ENCODE measurements at places on chromosomes 12 and 14. TPM values are rescaled to one million over a fixed set of nuclear protein-coding genes. Genes with fewer than 3 reads are reported as not detected.

- DNase-seq = no peak
Observed at GRCh38 chr14:50362764-50363713, 33.6 kb downstream of the CDKL1 start.

DAO gene
- total RNA-seq = not detected

PLEKHG7 gene
- total RNA-seq = 0.29 TPM

GRCh38 chr12:50040657-50041056 is 15.4 kb upstream of the RACGAP1 start:
- no peak for DNase-seq

DNA sequence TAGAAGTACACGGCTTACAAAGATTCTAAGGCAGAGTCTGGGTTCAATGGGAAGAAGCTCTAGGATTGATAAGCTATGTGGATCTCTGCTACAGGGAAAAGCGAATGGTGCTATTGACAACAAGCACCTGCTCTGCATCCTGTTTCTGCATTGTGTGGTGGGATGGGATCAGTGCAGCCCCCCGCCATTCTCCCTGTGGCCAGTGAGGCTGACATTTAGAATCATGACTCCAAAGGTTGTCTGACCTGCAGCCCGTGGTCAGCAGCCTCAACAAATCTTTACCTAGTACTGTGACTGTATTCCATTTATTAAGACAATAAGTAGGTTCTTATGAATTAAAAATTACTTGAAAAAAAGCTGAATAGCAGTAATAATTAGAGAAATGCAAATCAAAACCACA is 1477.0 kb upstream of the TMEM132C start:
- DNase-seq = no peak

CAPZA3 gene
- total RNA-seq = 0.20 TPM

HOXC10 gene
- total RNA-seq = not detected

CEP170B gene
- total RNA-seq = 95.6 TPM

DNA sequence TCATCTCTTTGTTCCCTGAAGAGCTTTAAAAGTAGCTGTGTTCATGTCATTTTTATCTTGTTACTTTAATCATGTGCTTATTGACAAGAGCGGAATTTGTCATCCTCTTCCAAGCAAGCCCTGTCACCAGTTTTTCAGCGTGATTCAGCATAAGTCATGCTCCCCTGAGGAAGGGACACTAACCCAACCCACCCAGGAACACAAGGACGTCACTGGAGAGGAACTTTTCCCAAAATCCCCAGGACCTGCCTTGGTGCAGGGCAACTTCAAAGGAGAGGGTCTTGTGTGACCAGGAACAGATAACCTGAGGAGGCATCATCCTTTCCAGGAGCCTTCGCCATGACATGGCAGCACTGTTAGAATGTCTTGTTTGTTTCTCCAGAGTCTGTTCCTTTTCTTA is 107.1 kb upstream of the DIO3 start:
- DNase-seq = no peak

GRCh38 chr14:79136071-79137044 is 966.2 kb downstream of the NRXN3 start:
- DNase-seq = no peak

DNA sequence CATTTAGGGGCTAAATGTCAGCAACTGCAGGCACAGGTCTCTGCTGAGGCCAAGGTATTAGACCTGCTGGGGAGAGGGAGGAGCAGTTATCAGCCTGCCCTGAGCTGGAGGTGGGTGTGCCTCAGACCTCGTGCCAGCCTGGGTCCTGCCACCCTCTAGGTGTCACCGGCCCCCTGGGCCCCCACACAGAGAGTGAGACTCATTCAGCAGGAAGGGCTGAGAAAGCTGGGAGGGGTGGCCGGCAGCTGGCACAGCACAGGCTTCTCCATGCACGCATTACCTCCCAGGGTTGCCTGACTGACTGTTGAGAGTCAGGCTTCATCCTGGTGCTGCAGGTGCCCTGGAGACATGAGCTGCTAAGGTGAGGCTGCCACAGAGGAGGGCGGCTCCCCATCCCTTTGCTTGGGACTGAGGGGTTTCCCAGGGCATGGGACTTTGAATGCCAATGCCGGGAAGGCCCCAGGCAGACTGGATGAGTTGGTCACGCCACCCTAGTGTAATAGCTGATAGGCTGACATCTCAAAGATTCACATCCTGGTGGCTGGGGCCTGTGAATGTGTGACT is 75.3 kb upstream of the C14orf180 start:
- DNase-seq = no peak

- DNase-seq = no peak
Observed at GRCh38 chr12:94516985-94517384, 57.3 kb upstream of the CEP83 start.

DNA sequence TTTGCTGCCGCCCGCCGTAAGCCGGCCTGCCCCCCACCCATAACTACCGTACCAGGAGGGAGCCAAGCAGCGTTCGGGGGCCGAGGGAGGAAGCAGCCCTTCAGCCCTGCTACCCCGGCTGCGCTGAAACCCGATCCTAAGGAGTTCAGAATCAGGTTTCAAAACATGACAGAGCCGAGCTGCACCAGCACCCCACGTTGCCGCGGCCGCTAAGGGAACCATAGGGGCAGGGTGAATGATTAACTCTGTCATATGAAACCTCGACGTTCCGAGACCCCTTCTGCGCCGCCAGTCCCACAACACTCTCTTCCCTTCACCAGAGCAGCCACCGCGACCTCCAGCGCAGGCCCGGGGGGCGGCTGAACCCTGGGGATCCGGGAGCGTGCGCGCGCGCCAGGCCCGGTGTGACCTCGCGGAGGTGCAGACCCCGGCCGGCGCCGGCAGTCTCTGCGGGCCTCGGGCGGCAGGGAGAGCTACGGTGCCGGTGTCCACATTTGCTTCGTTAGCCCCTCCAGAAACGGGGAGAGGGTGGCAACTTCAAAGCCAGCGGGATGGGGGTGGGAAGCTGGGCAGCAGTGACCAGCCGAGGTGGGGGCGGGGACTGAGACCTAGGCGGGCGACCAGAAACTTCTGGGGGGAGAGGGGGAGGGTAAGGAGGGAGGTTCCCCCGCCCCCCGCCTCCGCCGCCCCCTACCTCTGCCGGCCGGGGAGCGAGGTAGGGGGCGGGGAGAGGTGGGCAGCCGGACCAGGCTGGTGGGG is 1.6 kb downstream of the SIX4 start:
- DNase-seq = no peak

- no peak for DNase-seq
Observed at GRCh38 chr12:52542785-52543318, 10.1 kb downstream of the KRT71 start.

DNA sequence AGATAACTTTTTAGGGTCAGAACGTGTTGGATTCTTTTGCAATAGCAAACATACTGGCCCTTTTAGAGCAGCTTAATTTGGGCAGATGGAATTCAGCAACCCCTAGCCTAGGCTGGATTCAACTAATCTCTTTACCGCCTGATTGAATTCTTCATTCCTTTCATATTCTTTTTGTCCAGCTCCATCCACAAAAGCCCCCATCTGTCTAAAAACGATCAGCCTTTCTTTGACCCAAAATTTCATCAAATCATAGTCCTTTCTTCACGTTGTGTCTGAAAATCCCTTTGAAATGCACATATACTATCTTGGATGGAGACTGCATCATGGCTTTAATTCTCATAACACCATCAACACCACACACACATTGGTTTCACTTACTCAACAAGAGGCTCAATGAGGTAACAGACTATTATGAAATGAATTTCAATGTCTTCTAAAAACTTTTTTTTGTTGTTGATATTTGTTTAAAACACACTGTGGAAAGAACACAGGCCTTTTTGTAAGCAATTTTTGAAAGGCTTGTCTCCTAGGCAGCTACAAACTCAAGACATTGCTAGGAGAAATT is 128.0 kb upstream of the EEA1 start:
- DNase-seq = no peak

GRCh38 chr12:49730568-49731101 is 10.7 kb upstream of the TMBIM6 start:
- DNase-seq = no peak

DNA sequence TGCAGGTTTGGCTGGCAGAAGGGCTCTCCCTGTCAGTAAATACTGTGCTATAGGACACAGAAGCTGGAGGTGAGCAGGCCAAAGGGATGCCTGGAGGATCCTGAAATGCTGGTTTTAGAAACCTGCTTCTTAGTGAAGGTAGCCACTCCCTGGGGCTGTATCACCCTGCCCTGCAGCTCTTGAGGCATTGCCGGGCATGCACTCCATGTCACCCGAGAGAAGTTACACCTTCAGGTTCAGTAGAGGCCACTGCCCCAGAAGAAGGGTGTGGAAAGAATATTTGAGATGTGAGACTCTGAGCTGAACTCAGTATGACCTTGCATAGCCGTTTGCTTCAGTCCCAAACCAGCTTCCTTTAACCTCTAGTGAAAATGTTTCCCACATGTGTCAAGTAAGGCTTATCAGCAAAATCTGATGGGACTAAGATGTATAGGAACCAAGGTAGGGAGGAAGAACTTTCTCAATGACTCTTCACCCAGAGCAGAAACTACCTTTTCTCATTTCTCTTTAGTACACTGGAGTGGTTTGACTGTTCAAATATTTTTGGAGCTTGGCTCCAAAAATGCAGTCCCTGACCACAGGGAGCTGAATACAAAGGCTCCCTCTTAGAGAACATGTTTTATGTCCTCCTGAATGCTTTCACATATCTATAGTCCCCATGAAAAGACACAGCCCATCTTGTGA is 164.5 kb upstream of the DYRK2 start:
- peak; percentile 23 for DNase-seq

RAD9B gene
- total RNA-seq = 0.35 TPM

DNA sequence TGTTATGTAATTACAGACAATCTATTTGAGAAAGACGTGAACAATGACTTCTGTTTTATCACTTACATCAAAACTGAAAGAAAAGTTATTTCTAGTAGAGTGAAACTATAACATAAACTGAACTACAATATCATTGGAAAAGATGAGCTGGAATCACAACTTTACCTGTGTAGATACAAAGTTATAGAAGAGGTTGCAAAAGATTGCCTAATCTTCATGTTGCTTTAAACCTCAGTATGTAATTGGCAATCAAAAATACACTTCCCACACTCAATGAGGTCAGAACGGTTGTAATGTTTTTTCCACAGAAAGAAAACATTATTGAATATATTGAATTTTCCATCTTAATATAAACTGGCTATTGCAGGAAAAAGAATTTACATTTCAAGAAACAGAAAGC is 37.7 kb upstream of the GXYLT1 start:
- no peak for DNase-seq

DNA sequence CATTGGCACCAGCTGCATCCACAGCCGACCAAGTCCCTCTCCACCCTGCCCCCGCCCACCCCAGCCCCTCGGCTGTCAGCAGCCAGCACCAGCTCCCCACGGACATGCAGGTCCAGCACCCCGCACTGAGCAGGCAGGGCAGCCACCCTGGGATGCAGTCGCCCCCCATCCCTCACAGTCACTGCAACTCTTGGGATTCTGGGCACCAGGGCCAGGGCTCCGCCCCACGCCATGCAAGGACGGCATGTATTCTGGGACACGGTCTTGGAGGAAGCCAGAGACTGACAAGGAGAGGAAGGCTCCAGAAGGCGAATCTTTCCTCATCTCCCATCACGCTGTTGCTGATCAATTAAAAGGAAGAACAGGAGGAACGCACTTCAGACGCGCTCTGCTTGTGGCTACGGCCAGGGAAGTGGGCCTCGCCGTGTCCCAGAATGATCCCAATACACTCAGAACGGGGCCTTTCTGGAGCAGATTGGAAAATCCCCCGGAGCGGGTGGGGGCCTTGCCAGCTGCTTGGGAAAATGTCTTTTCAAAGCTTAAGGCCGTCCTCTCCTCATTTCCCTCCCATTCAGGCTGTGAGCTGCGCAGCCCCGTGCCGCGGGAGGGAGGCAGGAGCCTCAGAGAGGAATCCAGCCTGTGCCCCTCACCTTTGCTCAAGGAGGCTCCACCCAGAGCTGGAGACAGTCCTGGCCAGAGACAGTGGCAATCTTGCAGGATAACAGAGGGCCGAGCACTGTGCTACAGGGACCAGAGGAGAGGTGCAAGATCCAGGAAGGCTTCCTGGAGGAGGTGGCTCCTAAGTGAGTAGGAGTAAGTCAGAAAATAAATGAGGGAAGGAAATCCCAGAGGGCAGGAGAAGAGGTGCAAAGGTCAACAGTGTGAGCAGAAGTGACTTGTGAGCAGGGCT is 54.1 kb upstream of the DIO3 start:
- DNase-seq = no peak

DNA sequence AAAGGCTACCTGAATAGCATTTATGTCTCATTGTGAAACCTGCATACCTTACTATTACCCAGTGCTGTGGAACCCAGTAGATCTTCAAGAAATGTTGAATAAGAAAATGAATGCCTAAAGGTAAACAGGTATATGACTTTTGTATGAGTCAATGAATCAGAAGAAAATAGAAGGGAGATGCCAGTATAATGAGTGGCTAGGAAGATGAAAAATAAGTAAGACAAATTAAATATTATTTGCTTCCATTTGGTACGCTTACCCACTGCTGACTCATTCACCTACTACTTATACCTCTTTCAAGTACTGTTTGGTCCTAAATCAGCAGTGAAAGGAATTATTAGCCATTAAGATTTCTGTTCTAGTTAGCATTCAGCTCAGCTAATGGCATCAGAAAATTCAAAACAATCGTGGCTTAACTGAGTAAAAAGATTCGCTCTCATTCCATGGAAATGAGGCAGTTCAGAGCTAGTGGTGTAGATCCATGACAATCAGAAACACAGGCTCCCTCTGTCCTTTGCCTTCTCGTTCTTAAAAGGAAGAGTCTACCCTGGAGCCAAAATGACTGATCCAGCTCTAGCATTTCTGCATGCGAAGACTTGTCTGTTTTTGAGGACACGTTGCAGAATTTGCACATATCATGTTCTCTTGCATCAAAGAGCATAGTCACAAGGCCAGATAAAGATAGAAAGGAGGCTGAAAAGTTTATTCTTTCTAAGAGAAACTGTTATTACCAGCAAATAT is 705.8 kb upstream of the USP15 start:
- DNase-seq = no peak

- DNase-seq = no peak
Observed at GRCh38 chr12:122306407-122306806, 40.1 kb upstream of the VPS33A start.

EXOC5 gene
- total RNA-seq = 49.5 TPM

DNA sequence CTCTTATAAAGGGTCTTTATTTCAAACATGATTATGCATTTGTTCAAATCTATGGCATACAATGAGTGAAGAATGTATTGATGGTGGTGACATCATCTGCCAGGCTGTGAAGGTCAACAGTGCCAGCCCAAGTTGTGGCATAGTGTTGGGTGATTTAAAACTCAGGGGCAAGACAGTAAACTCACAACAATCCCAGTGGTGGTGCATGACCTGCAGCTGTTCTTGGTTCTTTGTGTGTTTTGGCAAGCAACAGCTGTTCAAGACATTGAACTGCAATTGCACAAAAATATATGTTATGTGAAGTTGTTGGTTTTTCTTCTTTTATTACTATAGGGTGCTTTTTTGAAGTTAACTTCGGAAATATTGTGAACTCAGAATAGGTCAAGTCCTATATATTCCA is 851.6 kb downstream of the NRXN3 start:
- DNase-seq = no peak

MTERF2 gene
- total RNA-seq = 24.8 TPM

- no peak for DNase-seq
Observed at GRCh38 chr14:23119363-23120327, 590 bp upstream of the CEBPE start.

PABPN1 gene
- 186 TPM for total RNA-seq

- DNase-seq = no peak
Observed at GRCh38 chr12:116937640-116938039, 26.9 kb downstream of the FBXW8 start.

GRCh38 chr12:67582844-67583243 is 65.7 kb upstream of the DYRK2 start:
- DNase-seq = no peak

All from mucosa of gallbladder (tissue), 1 donor.